ENCODE measurements at places on chromosomes 13 and 19.

DNA sequence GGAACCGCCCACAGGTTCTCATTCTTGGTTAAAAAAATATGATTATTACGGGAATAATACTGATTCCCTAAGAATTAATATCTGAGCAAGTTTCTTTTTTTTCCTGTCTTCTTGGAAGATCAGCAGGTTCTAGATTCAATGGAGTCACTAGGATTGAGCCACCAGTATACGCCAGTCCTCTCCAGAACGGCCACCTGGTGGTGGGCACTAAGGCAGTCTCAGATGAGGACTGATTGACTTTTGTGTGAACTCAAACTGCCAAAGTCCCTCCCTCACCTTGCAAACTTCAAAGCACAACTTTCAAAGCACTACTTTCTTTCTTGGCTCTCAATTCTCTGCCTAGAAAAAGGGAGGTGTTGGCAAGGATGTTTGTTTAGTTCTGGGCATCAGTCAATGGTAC lies 33.3 kb upstream of the ALOX5AP start:
- no peak for DNase-seq

- no peak for DNase-seq
These were observed 37.0 kb upstream of the CCNA1 start for GRCh38 chr13:36395280-36395679.

DNA sequence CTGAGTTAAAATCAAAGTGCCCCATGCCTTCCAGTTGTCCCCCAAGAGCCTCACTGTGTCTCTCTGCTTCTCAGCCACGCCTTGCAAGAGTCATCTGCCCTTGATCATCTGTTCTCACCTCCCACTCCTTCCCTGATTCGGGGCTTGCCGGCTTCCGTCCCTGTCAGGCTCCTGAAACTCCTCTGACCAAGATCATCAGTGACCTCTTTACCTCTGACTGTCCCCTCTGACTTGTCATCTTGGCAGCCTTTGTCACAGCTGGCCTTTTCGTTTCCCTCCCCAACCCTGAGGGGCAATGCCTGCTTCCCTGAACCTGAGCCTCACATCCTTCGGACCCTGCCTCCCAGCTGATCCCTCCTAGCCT lies 66.3 kb downstream of the MAP4K1 start:
- no peak for DNase-seq

GRCh38 chr19:13762635-13763235 lies 1.6 kb upstream of the MRI1 start:
- DNase-seq, result no peak

DNA sequence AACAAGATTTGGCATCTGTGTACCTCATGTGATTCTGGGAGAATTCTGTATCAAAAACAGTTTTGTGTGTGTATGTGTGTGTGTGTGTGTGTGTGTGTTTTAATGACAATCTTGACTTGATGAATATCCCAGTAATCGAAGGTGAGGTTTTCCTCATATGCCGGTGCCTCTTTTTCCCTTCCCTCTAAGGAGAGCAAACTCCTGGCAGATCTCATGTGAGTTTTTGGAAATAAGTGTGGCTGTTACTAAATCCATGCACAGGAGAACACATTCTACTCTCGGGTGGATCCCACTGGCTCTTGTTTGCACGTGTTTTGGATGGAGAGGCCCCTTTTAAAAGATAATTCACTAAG lies 29.0 kb upstream of the CEBPG start:
- DNase-seq, result no peak

DNA sequence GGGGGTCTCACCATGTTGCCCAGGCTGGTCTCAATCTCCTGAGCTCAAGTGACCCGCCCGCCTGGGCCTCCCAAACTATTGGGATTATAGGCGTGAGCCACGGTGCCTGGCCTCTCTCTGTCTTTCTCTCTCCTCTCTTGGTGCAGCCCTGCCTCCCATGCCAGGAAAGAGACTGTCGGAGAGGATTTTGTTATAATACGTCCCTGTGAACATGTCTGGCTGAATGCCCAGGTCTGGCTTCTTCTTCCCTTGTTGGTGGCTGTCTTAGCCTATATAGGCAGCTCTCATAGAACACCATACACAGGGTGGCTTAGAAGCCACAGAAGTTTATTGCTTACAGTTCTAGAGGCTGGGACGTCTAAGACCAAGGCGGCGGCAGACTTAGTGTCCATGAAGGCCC lies 46.4 kb downstream of the PEX11G start:
- no peak for DNase-seq

DNA sequence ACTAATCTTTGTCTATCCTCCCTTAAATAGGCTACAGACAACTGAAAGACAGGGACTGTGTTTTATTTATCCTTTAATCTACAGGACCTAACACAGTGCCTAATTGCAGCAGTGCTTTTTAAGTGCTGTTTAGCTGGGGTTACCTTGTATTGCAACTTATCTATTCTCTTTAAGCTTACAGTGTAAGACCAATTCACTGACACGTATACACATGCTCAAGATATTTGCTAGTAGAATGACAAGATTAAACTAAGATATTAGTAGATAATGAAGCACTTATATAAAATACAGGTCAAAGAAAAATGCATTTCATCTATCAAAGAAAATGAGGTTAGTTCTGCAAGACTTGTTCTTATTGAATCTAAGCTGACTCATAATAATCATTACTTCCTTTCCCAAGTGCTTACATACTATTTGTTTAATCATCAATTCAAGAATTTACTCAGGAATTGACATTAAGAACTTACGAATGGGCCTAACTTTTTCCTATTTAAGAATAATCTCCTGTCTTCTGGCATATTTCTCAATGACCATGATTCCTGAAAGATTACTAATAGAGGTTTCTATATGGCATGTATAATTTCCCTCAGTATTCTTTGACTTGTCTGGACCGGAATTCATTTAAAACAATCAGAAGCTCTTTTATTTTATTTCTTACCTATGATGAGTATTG lies 75.8 kb upstream of the MAB21L1 start:
- DNase-seq, result no peak

DNA sequence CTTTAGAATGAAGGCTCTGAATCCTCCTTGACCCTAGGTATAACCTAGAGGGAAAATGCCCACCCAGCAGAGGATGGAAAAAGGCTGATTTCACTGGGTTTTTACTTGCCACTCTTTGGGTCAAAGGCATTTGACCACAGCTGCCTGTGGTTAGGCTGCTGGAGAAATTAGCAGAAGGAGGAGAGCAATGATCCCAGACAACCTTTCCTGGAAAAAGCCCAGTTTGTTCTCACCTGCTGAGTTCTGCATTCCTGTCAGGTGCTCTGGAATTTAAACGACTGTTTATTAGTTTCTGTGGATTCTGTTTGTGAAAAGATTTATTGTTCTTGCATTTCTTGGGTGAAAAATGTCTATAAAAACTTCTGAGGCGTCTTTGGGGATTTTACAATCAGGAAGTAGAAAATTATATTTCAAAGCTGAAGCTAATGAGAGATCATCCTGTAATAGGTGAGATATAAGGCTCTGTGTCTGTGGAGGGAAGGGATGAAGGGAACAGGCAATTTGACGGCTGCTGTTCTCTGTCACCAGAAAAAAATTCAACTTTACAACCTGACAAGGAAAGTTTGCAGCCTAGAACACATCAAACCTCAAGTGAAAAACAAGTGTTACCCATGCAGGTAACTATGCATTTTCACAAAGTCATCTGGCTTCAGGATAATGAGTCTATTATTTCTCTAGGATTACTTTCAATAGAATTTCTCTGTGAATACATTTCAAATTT lies 519.7 kb downstream of the DIAPH3 start:
- DNase-seq, result no peak

- DNase-seq, result no peak
These were observed 136.3 kb upstream of the CSNK1A1L start for GRCh38 chr13:37241786-37242185.

GRCh38 chr13:37348916-37349643 lies 243.6 kb upstream of the CSNK1A1L start:
- DNase-seq, result no peak

- DNase-seq, result no peak
These were observed 579.5 kb downstream of the UQCRFS1 start for GRCh38 chr19:28633319-28634018.

DNA sequence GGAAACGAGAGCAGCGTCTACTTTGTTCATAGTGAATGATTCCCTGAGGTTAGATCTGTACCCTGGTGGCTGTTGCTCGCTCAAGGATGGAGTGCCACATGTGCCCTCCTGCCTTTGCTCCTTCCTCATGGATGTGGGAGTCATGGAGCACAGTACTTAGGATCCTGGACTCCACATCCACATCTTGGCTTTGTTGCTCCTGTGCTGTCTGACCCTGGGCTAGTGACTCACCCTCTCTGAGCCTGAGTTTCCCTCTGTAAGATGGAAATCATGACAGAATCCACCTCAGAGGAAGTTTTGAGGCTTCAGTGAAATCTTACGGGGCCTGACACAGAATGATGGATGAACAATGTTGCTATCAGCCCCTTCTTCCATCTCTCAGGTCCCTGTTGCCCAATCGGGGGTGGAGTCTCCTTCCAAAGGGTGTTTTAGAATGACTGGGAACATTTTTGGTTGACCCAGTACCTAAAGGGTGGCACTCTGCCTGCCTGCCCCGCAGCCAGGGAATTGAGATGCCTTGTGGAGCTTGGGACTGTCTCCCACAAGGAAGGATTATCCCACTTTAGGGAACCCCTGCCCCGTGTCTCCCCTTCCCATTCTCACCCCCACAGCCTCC lies 9.8 kb upstream of the TIMM50 start:
- no peak for DNase-seq

DNA sequence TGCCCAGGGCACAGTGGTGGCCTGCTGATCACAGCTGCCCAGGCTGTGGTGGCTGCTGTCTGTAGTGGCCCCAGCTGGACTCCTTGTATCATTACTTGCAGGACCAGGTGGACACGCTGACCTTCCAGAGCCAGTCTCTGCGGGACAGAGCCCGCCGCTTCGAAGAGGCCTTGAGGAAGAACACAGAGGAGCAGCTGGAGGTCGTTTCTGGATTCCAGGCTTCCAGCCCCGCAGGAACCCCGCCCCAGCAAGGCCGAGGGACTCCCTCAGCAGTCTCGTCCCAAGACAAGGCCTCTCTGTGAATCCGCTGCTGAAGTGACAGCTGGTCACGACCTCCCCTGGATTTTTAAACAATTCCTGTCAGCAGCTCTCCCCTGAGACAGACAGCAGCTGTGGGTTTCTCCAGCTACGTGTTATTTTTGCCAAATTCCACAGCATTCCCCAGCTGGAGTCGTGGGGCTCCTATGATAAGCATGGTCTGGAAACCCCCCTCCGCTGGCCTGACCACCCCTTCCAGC lies 98.3 kb downstream of the SLC7A1 start:
- DNase-seq, result peak; percentile 63

GRCh38 chr19:13938301-13939064 lies at the start of gene PODNL1:
Gene PODNL1, minus strand, starts transcription at chr19:13938417. Its CDS starts 236 bp downstream, at chr19:13938181.
- DNase-seq, result no peak

DNA sequence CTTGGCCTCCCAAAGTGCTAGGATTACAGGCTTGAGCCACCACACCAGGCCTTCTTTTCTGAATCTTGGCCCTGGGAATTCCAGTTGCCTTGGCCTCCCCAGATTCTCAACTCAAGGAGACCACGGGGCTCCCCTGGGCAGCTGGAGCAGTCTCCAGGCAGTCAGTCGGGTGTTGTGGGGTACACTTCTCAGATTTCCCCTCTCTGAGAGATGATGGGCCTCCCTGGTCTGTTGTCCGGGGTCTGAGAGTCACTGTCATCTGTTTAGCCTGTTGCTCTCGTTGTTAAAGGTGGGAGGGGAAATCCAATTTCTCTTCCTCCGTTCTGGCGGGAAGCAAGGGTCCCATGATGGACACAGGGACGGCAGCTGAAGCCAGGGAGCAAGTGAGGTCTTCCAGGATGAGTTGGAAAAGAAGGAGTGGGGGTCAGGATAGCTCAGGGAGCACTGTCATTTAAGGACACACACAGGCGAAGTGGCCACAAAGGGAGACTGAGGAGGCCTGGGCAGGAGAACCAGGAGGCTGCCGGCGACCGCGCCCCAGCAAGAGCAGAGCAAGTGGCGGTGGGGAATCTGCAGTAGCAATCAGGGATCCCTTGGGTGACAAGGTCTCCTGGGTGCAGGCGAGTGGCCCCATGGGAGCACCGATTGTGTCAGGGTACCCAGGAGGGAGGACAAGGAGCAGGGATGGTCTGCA lies 15.7 kb downstream of the WTIP start:
- no peak for DNase-seq

- no peak for DNase-seq
These were observed 420.7 kb downstream of the PCDH9 start for GRCh38 chr13:66809485-66809884.

GRCh38 chr13:112721198-112722104 lies 31.6 kb downstream of the ATP11A start:
- DNase-seq, result no peak

GRCh38 chr19:8655340-8655709 lies 24.9 kb downstream of the NFILZ start:
- no peak for DNase-seq

GRCh38 chr13:60701895-60702294 lies 304.9 kb downstream of the TDRD3 start:
- no peak for DNase-seq

GRCh38 chr13:61135583-61135982 lies 280.1 kb downstream of the PCDH20 start:
- no peak for DNase-seq

DNA sequence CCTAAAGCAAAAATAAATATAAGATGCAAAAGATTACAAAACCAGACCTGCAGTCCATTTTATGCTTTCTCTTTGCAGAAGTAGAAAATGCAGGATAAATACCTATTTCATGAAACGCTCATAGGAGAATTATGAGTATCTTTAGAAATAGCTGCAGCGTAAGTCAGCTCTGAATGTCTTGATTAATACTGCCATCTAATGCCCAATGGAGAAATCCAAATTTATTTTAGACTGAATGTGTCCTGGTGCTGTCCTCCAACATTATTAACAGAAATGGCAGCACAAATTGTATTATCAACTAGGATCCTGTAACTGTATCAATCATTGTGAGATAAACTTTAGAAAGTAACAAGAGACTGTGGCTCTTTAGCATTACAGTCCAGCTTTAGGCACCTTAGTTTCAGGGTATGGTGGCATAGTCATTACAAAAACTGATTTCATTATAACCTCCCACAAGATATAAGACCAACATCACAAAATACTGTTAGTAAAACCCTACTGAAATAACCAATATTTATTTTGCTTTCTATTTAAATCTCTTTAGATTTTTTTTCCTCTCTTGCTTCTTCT lies 162.1 kb upstream of the MIR17HG start:
- DNase-seq, result no peak

DNA sequence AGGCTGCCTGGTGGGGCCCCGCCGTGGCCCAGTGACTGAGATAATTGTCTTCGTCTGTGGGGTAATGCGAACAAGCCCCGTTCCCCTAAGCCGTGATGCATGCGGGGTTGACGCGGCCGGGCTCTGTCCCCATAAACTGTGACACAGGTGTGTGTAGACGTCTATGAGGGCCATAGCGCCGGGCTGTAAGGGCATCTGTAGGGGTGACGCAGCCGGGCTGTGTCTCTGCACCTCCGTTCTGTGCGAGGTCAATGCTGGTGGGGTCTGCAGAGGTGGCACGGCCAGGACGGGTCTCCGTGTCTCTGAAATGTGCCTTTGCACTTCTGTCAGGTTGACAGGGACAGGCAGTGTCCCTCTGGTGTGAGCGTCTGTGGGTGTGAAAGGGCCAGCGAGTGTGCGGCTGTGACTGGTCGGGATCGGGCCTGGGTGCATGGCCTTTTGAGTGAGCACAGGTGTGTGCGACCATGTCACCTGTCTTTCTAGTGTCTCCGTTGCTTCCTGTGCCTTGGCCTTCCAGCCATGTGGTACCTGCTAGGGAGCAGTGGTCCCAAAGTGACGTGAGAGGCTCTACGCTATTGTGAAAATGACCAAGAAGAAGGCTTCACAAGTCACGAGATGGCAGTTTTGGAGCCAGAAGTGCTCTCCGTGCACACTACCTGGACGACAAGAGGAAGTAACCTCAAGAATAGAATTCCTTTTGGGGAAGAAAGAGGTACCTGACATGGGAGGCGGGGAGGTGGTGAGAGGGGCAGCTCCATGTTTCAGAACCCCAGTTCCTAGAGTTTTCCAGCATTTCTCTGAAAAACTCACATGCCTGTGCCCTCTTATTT lies 16.4 kb upstream of the ZNF331 start:
- DNase-seq, result no peak
